ENCODE measurements at places on chromosomes 7 and 10.

GRCh38 chr7:141456298-141456697 lies 94.9 kb upstream of the AGK start:
- no peak for DNase-seq

DNA sequence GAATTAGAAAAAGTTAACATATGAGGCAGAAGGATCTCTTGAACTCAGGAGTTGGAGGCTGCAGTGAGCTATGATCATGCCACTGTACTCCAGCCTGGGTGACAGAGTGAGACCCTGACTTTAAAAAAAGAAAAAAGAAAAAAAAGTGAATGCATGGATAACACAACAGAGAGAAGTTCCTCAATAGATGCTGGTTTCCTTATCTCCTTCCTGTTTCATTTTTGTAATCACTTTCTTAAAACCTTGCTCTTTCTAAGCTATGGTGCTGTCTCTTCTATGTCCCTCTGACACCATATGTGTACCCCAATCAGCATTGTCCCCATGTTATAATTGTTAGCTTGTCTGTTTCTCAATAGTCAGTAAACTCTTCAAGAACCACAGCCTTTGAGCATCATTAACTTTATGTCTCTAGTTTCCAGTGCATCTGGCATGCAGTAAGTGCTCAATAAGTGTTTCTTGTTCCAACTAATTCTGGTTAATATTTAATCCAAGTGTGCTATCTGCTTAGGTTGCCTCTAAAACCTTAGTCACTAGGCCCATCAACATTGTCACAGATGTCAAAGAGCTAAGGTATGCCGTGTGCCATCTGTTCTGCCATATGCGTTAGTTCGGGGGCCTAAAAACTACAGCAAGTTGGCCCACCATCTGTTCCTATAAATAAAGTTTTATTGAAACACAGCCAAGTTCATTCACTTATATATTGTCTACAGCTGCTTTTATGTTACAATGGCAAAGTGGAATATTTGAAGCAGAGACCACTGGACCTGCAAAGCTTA lies 36.2 kb downstream of the MPP7 start:
- DNase-seq, result no peak

DNA sequence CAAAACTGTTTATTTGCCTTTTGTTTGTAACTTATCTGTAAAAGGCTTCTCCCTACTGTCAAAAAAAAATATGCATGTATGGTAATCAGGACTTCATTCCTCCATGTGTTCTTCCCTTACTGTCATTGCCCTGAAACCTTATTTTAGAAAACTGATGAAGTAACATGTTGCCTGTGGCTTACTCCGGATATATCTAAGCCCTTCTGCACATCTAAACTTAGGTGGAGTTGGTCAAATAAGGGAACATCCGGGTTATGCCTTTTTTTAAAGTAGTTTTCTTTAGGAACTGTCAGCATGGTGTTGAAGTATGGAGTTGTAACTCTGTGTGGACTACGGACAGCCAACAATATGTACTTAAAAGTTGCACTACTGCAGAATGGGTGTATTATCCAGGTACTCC lies 6.2 kb downstream of the SAR1A start:
- DNase-seq, result no peak

GRCh38 chr7:25852939-25853271 lies 299.1 kb upstream of the NFE2L3 start:
- DNase-seq, result no peak

GRCh38 chr10:10891124-10892082 lies 126.3 kb upstream of the CELF2 start:
- DNase-seq, result no peak

DNA sequence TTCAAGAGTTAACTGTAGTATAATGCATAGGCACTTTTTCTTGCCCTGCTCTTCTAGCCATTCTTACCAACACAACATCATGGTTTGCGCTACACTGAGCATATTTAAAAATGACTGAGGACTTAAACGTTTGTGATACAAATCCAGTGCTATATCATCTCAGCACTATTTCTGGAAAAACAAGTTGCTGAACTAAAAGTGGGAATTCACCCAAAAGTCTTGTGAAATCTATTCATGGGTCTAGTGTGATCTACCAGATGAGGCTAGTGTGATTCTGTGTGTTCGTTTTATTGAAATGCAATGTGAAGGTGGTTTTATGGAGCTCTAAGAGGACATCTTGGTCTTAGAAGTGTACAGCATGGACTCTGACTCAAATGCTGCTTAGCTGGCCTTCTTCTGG lies 584.6 kb upstream of the POM121L12 start:
- DNase-seq, result no peak

DNA sequence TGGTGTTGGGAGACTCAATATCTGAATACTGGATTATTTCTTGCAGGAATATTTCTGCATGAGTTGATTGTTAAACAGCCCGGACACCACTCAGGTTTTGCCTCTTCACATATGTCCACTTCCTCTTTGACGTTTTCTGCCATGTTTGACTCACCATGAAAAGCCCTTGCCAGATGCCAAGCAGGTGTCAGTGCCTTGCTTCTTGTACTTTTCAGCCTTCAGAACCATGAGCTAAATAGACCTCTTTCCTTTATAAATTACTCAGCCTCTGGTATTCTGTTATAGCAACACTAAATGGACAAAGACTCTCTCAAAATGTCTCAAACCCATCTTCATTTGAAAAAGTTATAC lies 24.7 kb upstream of the MACC1 start:
- DNase-seq, result no peak

DNA sequence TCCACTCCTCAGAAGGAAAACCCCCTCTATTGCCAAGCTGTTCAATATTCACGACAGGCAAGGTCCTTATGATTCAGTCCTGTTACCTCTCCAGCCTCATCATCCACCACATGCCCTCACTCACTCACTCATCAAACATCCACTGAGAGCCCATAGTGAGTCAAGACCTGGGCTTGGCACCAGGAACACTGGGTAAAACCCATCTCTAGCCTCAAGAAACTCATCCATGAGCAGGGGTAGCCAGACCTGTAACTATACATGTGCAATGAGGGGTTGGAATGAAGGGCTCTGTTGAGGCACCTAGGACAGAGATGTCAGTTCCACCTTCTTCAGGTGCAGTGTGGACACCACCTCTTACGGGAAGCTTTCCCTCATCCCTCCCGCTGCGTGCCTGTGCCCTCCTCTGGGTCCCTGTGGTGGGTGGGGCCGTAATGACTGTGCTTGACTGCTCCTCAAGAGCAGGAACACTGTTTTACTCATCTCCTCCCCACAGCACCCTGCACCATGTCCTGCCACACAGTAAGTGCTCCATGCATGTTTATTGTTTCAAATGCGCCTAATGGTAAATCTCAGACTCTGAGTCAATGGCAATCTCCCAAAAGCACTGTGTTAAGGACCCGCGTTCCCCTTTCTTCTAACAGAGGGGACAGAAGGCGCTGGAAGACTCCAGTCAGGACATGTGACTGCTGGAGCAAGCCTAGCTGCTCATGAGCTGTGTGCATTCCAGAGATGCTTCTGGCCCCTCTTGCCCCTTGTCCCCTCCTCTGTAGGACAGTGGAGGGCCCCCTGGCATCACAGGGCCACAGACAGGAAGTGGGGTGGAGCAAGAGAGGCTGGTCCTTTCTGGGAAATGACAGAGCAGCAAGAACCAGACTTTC lies 95.4 kb downstream of the HIPK2 start:
- no peak for DNase-seq

- DNase-seq, result no peak
These were observed 121.7 kb downstream of the FANK1 start for GRCh38 chr10:126017961-126018560.

GRCh38 chr10:80523773-80524172 lies 13.9 kb upstream of the SH2D4B start:
- DNase-seq, result no peak

DNA sequence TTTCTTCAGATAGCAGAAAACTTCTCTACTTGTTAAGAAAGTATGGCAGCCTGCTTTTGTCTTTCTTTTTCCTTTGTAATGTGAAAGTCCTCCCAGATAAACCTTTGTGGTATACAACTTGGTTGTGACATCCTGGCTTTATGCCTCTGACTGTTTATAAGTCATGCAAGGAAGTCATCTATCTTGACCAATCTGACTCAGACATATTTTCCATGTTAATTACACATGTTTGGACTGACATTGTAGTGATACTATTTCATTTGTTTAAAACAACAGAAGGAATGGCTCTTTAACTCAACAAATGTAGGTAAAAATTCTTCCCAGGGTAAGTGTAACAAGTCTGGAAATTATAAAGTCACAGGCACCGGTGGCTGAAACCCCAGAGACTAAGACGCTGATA lies 341.6 kb upstream of the MEOX2 start:
- no peak for DNase-seq

- DNase-seq, result no peak
These were observed 15.4 kb downstream of the GSDME start for GRCh38 chr7:24741679-24742505.

- no peak for DNase-seq
These were observed 50.0 kb upstream of the KMT2C start for GRCh38 chr7:152485826-152486225.
